Epithelial cell of prostate (primary cell): ENCODE measurements at places on chromosomes 11 and 22.
A peak's percentile ranks its signal among the peaks of the same experiment; 100 is the strongest.

DNA sequence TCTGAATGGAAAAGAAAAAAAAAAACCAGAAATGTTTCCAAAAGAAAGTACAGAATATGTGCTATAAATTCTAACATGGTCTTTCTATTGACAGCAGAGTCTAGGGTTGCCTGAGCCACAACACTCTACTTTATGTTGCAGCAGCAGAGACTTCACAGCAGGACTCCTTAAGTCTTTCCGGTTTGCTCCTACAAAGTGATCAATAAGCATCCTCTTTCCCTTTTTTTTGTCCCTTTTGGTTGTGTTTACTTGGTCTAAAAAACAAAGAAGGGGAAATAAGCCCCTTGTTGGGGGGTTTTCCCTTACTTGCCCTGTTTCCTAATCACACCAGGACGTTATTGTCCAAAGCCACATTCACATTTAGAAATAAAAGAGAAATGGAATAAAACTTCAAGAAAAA, 163.1 kb upstream of the MPPED2 start:
- no peak for DNase-seq

DNA sequence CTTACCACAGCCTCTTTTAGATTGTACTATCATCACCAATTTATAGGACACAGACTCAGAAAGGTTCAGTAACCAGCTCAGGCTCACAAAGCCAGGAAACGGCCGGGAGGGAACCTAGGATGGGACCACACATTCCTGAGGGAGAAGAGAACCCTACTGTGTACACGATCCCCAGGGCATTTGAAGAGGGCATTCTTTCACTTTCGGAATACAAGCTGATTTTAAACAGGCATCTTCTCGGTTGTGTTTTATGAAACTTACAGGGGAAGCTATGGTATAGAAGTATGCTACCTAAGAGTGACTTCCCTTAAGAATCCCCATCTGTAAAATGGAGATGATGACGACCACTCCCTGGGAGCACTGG, 19.0 kb downstream of the SMCO4 start:
- no peak for DNase-seq

DNA sequence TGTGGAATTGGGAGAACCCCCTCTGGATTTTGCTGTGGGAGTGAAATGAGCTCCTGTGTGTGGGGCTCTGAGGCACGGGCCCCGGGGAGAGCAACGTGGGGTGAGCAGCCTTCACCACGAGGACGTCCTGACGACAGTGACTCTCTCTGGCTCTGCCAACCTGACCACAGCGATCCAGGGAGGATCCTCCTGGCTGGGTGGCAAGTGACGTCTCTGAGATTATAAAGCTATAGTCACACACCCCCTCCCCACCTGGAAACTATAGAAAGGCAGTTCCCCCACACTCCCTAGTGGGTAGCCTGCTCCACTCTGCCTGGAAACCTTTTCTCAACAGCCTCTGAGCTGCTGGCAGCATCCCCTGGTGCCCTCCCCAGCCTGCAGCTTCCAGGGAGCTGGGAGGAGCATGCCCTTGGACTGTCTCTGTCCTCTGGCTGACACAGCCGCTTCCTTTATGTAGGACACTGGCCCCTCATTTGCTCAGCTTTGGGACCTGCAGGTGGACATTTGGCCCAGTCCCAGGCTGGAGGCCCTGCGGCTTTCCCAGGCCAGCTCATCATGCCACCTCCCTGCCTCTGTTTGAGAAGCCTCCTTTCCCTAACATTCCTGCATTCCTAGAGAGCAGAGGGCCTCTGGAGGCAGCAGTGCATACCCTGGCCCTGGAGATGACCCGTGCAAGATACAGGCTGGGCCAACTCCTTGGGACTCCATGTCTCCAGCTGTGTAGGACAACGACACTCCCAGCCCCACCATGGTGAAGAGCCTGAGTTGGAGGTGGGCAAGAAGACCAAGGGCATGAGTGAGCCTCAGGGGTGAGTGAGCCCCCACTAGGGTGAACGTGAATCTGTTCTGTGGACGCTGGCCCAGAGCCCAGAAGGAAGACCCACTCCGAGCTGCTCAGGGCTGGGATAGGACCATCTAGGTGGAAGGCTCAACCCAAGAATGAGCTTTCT, 314.0 kb downstream of the NTM start:
- no peak for DNase-seq

GRCh38 chr11:41983475-41983874, 524.0 kb upstream of the LRRC4C start:
- DNase-seq: no peak

- peak; percentile 48 for DNase-seq
Measured at GRCh38 chr11:101706541-101706940, 122.7 kb upstream of the TRPC6 start.

DNA sequence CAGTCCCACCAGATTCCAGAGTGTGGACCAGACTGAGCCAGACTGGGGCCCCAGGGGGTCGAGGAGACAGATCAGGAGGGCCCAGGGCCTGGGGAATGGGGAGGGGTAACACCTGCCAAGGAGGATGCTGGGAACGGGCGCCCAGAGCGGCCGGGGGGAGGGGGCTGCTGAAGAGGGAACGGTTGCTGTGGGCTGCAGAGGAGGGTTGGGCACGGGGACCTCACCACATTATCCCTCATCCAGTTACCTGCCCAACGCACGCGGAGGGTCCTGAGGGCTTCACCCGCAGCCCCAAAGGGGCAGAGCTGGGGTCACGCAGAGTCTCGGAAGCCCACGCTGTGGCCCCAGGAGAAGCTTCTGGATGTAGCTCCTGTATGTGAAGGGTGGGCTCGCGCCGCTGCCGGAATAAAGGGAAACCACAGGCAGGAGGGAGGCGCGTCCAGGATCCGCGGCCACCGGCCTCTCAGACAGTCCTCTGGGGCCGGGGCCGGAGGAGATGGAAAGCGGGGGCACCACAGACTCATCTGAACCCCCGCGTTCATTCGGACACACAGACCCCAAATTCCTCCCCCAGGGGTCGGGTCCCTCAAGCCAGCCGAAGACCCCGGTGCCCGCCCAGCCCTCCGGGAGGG, 866 bp upstream of the SELENOO start:
- DNase-seq: no peak

GRCh38 chr11:69263736-69264052, 30.3 kb upstream of the MYEOV start:
- DNase-seq: no peak

- no peak for DNase-seq
Measured at GRCh38 chr11:68650801-68651200, 33.5 kb upstream of the GAL start.

DNA sequence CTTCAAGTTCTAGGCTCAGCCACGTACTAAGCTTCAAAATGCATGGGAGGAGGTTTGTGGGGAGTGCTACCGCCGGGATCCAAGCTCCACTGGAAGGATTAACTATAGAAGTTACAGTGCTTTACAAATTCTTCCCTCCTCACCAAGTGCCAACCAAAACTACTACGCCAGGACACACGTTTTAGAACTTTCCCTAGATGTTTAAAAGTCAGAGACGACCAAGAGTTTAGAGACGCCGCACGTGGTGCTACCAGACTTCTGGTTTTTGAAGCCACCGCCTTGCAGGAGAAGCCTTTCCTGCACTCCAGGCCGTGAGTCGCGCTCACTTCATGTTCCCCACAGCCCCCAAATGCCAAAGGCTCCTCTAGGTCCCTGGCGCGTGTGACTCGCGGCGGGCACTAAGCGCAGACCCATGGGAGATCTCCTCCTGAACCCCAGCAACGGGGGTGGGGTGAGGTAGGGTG, 734 bp downstream of the SNU13 start:
- DNase-seq: no peak

GRCh38 chr11:63212742-63213141, 30.7 kb downstream of the SLC22A25 start:
- DNase-seq: no peak

- DNase-seq: no peak
Measured at GRCh38 chr22:44412136-44412731, 85.8 kb downstream of the RTL6 start.

- no peak for DNase-seq
Measured at GRCh38 chr22:48751539-48752437, 1075.9 kb downstream of the BRD1 start.

DNA sequence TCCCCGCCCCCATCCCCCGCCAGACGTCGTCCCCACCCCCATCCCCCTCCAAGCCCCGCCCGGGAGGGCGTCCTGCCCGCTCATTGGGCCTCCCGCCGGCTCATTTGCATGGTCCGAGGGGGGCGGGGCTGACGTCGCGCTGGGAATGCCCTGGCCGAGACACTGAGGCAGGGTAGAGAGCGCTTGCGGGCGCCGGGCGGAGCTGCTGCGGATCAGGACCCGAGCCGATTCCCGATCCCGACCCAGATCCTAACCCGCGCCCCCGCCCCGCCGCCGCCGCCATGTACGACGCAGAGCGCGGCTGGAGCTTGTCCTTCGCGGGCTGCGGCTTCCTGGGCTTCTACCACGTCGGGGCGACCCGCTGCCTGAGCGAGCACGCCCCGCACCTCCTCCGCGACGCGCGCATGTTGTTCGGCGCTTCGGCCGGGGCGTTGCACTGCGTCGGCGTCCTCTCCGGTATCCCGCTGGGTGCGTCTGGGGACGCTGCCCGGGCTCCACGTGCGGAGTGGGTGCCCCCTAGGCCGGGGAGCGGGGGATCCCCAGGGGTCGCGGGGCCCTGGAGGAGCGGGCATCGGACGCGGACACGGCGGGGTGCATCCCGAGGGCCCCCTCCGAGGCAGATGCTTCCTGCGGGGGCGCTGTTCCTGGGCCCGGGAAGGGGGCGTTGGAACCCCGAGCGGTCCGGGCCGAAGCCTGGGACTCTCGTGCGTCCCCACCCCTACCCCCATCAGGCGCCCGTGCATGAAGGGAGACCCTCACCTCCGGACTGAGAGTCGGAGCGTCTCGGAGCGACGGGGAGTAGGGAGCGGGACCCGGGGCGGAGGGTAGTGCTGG, at the start of gene PNPLA3:
Gene PNPLA3 (plus strand): TSS at position 175 of the 834 bp plus-strand sequence. CDS start 107 bp downstream, at position 282.
- no peak for DNase-seq

- DNase-seq: no peak
Measured at GRCh38 chr22:50010676-50011446, 1.7 kb downstream of the IL17REL start.

DNA sequence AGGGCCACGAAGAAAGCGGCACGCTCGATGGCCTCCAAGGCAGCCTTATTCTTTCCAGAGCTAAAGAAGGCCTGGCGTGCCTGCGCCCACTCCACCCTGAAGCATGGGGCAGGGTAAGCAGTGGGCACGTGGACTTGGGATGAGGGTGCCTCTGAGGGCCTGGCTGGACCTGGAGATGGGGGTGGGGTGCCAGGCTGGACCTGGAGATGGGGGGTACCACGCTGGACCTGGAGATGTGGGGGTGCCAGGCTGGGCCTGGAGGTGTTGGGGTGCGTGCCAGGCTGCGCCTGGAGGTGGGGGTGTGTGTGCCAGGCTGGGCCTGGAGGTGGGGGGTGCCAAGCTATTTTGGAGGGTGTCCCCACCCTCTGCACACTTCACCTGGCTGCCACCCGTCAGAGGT, 5.3 kb downstream of the CPT1B start:
- DNase-seq: no peak

- DNase-seq: no peak
Measured at GRCh38 chr22:31449506-31449905, 40.1 kb downstream of the EIF4ENIF1 start.

DNA sequence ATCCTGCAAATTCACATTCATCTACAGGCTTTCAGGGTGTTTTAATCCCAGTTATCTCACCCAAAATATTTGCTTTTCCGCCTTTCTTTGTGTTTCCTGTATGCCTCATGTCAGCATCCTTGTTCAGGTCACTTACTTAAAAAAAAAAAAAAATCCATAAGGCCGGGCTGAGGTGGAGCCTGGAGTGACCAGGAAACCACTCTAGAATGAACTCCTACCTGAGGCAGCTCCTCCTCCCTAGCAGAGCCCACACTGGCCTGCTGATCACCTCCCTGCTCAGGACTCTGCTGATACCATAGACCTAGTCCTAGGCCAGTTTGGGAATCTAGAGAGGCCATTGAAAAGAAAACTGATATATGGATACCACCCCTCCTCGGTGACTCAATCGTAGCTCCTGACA, 8.7 kb upstream of the DGAT2 start:
- no peak for DNase-seq

GRCh38 chr22:37626556-37627075, 12.9 kb upstream of the SH3BP1 start:
- DNase-seq: no peak

DNA sequence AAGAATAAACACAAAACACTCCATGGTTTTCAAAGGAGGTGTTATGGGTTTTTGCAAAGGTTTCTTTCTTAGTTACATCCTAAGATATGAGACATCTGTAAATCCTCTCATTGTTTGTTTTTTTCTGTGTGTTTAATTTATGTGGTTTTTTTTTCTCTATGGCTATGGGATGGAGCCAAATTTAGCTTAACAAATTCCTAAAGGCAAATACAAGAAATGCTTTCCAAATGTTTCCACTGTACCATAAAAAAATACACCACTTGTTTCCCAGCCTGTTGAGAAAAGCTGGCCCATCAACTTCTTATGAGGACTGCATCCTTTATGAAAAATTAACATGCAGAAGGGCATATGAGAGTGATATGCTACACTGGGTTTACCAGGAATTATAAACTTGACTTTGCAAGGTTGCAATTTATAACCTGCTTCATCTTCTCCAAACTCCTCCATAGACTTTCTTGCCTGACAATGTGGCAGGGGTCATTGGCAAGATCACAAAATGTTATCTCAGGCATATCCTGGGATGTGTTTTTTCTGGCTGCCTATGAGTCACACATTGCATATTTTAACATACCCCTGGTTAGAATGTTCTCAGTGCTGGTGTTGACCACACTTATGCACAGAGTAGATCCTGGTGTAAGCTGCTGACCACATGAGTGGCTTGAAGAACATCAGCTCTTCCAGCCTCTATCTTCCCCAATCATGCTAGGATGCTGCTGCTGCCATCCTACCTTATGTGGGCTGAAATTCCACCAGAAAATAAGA, 137.6 kb upstream of the TTC12 start:
- no peak for DNase-seq

DNA sequence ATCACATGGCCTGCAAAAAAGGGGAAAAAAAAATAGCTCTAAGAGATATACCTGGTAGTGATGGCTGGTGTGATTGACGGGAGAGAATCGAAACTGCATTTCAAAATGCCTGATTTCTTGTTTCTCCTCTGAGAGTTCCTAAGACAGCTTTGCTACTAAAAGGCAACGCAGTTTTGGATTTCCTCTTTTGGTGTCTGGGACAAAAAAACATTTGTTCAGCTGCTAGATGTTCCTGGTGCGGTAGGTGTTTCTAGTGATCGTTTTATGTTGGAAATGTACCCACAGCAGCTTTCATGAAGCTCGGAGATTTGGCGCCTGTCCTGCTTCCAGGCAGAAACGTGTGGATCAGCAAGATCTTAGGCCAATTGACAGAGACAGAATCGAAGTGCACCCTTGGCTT, 18.1 kb downstream of the P2RX3 start:
- DNase-seq: no peak

DNA sequence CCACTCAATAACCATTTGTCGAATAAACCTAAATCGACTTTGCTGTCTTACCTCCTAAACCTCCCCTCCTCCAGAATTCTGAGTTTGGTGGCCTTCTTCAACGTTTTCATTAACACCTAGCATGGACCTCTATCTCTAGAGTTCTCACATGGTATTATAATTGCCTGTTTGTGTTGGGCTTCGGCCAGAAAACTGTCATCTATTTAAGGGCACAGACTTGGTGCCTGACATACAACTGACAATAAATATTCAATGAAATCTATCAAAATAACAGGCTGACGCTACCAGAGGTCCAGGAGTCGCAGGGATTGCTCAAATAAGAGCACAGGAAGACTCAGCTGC, 687 bp downstream of the ALKBH8 start:
- DNase-seq: no peak
